Tibial nerve (tissue), 4 donors: ENCODE measurements at places on chromosomes 6 and 20.

DNA sequence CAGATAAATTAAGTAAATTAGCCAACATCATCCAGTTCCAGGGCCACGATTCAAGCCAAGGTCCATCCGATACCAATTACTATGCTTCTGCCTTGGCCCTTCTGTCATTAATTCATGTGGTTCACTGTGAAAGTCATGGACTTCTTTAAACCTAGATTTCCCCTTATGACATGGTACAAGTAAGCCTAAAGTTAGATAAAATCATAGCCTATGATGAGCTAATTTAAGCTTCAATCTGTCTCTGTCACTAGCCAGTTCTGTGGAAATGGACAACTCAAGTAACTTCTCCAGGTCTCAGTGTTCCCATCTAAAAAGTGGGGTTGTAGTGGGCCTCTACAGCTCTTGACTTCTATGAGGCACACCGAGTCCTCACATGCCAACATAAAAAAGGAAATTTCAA lies 225.5 kb upstream of the MARCKS start:
- H3K36me3 ChIP-seq = no peaks in the 10 kb centered on the region
- H3K4me3 ChIP-seq = no peak overlapping the region
- DNase-seq = no peak

DNA sequence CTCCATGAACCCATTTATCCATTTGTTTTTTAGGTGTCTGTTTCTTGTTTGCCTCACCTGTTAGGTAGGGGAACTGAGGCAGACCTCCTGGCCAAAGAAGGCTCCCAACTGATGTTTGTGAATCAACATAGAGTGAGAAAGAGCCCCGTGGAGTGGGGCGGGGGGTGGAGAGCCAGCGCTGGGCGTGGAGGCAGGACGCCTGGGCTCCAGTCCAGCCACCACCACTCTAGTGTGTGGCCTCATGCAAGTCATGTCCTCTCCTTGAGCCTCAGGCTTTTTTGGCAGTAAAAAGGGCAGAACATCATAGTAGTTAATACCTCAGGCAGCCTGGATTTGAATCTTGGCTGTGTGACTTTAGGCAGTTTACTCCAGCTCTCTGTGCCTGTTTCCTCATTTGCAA lies 42.2 kb upstream of the SCRT2 start:
- DNase-seq = no peak
- H3K27me3 ChIP-seq = peaks cover 26% of the 10 kb centered on the region
- no peak overlapping the region for H3K4me3 ChIP-seq
- H3K4me1 ChIP-seq = no peaks in the 10 kb centered on the region

DNA sequence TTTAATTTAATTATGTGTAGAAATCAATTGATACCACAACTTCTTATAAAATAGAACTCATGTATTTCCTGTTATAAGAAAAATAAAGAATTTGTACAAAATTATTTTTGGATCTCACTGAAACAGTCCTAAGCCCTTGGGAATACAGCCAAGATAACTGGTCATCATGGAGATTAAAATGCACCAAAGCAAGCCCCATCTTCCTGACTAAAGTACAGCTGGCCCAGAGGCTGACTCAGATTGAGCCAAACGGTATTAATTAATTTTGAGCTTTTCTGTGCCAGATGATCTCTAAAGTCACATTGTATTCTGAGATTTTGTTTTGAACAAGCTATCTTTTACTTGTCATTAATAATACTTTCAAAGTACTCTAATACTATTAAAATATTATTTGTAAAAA lies 978.5 kb downstream of the TBC1D32 start:
- no peak overlapping the region for H3K27ac ChIP-seq
- H3K27me3 ChIP-seq = no peaks in the 10 kb centered on the region
- H3K4me1 ChIP-seq = no peaks in the 10 kb centered on the region
- DNase-seq = no peak
- H3K36me3 ChIP-seq = no peaks in the 10 kb centered on the region

DNA sequence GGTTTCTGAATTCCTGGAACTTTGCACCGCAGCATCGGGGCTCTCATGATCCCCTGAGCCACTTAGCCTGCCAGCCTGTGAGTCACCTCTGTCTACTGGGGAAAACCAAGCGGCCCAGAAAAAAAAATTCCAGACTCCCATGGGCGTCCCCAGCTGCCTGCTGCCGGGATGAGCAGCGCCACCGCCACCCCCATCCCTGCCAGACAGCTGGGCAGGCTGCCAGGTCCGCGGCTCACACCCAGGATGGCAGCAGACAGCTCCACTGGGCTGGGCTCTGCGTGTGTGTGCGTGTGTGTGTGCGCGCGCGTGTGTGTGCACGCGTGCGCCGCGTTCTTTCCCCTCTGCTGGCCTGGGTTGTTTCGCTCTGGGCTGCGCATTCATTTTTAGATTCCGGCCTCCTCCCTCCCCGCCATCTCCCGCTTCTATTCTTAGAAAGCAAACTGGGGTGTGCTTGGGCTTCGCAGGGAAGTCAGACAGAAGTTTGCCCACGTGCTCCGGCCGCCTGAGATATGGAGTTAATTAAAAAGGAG lies 38.9 kb upstream of the PMEPA1 start:
- H3K4me3 ChIP-seq = peak overlapping the region; percentile 35
- DNase-seq = peak; percentile 65
- peak overlapping the region; percentile 46 for H3K27ac ChIP-seq
- H3K27me3 ChIP-seq = no peaks in the 10 kb centered on the region
- no peaks in the 10 kb centered on the region for H3K4me1 ChIP-seq

GRCh38 chr6:137465378-137466009 lies 28.7 kb downstream of the OLIG3 start:
- no peaks in the 10 kb centered on the region for H3K27me3 ChIP-seq
- no peaks in the 10 kb centered on the region for H3K4me1 ChIP-seq

GRCh38 chr6:118931436-118931835 lies 3.5 kb downstream of the MCM9 start:
- H3K4me1 ChIP-seq = peaks cover 26% of the 10 kb centered on the region
- no peak overlapping the region for H3K4me3 ChIP-seq
- no peak overlapping the region for H3K27ac ChIP-seq
- peaks cover 55% of the 10 kb centered on the region for H3K36me3 ChIP-seq
- DNase-seq = no peak

- H3K4me1 ChIP-seq = no peaks in the 10 kb centered on the region
- no peak for DNase-seq
- H3K27me3 ChIP-seq = peaks cover 25% of the 10 kb centered on the region
- peak overlapping the region; percentile 24 for H3K4me3 ChIP-seq
- peak overlapping the region; percentile 5 for H3K27ac ChIP-seq
Measured at GRCh38 chr6:167796192-167796981, 30.3 kb upstream of the AFDN start.

GRCh38 chr6:38445336-38445735 lies 194.4 kb downstream of the BTBD9 start:
- no peaks in the 10 kb centered on the region for H3K27me3 ChIP-seq
- H3K36me3 ChIP-seq = no peaks in the 10 kb centered on the region
- H3K27ac ChIP-seq = no peak overlapping the region
- no peak for DNase-seq
